T47D (cell line): ENCODE measurements at places on chromosomes 2 and 18.

GRCh38 chr2:86788165-86788564 is 2.5 kb downstream of the CD8A start:
- no peak for DNase-seq

GRCh38 chr2:196961889-196962288 is 35.4 kb upstream of the PGAP1 start:
- no peak for DNase-seq

GRCh38 chr2:105114551-105114950 is 76.7 kb downstream of the MRPS9 start:
- peak; percentile 58 for DNase-seq

DNA sequence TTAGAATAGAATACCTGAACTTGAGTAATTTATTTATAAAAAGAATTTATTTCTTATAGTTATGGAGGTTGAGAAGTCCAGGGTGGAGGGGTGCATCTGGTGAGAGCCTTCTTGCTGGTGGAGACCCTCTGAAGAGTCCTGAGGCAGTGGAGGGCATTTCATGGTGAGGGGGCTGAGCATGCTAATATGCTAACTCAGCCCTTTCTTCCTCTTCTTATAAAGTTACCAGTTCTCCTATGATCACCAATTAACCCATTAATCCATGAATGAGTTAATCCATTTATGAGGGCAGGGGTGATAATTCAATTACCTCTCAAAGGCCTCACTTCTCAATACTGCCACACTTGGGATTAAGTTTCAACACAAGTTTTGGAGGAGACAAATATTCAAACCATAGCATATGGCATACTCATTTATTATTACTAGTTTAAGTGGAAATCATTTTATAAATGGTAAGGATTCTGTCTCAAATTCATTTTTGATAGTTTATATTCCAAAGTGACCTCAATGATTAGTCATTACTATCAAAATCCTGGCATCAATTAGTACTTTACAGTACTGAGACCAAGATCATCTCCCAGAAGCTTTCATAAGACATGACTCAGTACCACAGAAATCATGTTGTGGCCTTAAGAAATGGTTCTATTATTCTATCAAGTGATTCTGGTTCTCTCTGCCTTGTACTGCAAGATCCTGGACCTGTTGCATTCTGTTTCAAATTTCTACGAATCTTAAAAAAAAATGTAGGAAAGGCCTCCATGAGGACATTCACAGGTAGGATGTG is 5.5 kb downstream of the ZNF396 start:
- no peak for DNase-seq

GRCh38 chr2:177474301-177474700 is 81.7 kb downstream of the AGPS start:
- DNase-seq: no peak

DNA sequence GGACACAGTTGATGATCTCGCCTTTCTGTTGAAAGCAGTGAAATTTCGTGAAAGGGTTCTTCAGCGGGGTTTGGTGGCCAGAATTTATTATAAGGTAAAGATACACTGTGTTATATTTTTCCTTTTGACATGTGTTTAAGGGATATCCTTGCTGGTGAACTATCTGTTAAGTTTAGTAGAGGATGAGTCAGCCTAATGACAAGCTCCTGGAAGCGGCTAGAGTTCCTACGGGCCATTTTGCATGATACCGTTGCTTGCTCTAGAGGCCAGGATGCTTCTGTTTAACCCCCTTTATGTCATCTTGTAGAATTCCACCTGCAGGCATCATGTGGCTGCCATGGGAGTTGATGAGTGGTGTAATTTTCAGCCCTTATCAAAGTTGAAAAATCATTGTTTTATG is 124.8 kb upstream of the BCL2L11 start:
- no peak for DNase-seq

GRCh38 chr2:80454628-80455027 is 150.1 kb upstream of the LRRTM1 start:
- no peak for DNase-seq

DNA sequence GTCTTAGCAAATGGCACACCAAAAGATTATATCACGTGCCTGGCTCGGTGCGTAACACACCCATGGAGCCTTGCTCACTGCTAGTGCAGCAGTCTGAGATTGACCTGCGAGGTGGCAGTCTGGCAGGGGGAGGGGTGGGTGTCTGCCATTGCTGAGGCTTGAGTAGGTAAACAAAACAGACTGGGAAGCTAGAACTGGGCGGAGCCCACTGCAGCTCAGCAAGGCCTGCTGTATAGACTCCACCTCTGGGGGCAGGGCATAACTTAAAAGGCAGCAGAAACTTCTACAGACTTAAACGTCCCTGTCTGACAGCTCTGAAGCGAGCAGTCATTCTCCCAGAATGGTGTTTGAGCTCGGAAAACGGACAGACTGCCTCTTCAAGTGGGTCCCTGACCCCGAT is 55.9 kb upstream of the FSHR start:
- peak; percentile 1 for DNase-seq

DNA sequence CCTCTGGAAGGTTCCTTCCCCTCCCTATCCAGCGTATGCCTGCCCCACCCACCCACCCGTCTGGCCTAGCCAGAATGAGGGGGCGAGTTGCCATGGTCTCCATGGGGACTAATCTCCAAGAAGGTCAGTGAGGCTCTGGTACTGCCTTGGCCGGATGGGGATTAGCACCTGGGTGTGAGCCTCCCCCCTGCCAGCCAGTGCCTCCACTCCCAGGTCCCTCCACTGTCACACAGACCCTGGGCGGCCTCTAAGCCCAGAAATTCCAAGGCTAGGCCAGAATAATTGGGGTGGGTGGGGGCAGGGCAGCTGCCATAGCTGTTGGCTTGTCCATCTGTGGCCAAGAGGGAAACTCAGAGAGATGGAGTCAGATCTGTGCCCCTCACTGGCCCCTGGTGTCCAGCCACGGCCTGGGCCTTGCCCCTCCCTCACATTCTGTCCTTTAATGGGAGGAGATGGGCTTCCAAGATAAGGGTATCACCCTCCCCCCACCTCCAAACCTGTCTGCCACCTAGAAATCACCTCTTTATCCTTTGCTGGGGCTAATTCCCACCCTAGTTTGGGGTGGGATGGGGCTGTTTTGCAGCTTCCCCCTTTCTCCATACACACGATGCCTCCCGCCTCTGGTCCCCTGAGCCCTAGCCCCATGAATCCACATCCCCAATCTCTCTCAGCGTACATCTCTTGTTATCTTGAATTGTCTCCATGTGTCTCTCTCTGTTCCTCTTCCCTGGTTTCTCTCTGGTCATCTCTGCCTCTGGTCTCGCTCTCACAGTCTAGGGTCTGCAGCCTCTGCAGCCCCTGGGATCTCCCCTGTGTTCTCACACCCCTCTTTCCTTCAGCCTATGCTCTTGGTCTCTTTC is 6.0 kb upstream of the CRYBA2 start:
- no peak for DNase-seq

DNA sequence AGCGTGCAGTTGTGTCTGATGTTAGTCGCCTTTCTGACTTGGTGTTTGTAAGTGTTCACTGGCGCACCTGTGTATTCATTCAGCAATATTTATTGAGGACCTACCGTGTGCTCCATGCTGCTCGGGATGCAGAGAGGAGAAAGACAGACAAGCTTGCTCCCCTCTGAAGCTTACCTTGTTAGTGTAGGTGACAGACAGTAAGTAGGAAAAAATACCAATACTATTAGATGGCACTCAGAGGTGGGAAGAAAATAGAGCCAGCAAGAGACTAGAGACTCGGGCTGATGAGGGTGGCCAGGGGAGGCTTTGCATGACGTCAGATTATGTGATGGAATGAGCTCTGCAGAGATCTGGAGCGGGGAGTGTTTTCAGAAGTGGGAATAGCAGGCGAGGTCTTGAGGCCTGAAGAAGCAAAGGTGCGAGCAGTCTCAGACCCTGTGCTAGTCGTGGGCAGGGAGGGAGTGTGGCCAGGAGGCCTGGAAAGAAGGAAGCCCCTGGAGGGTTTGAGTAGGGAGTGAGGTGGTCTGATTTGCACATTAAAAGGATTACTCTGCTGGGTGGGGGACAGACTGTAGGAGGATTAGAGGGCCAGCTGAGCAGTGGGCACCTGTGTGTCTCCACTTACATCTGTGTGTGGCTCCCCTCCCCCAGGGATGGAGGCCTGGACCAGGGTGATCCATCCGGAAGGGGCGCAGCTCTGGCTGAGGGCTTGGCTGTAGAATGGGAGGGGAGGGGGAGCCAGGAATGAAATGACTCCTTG is 11.8 kb downstream of the MTCL1 start:
- no peak for DNase-seq

DNA sequence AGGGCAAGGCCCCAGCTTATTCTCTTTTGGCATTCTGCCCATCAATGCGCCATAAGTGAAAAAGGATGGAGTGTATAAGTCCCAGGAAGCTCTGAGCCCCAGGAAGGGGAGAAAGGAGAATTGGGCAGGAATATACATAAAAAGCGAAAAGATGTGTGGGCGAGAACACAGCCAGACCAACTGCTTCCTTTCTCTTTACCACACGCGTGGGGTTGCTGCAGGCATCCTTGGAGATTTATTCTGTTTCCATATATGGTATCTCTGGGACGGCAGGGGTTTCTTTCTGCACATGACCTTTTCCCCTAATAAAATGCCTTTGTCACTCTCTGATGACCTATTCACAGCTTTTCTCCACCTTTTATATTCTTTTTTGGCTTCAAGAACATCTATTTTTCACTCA is 440.5 kb downstream of the NBAS start:
- DNase-seq: no peak

- DNase-seq: no peak
Observed at GRCh38 chr18:45844938-45845337, 19.5 kb downstream of the SIGLEC15 start.

DNA sequence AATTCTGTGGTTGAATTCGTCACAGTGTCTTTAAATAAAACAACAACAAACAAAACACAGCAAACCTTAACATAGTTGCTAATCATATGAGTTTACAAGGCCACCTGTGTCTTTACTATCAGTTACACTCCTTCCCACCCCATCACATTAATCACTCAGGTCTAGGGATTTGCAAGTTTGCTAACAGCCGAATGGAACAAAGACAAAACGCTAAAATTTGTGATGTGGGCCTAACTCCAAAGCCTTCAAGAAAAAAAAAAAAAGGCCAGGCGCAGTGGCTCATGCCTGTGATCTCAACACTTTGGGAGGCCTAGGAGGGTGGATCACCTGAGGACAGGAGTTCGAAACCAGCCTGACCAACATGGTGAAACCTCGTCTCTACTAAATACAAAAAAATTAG is 566 bp upstream of the POLI start:
- no peak for DNase-seq

- DNase-seq: no peak
Observed at GRCh38 chr2:222080141-222080540, 218.7 kb downstream of the PAX3 start.

DNA sequence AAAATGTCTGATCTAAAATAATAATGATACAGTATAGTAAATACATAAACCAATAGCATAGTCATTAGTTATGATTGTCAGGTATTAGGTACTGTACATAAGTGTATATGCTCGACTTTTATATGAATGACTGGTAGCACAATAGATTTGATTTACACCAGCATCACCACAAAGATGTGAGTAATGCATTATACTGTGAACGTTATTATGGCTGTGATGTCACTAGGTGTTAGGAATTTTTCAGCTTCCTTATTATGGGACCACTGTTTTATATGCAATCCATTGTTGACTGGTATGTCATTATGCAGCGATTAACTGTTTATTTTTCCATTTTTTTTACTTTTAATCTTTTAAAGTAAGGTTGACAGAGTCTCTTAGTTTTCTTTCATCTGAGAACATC is 23.7 kb downstream of the ATP9B start:
- DNase-seq: no peak

DNA sequence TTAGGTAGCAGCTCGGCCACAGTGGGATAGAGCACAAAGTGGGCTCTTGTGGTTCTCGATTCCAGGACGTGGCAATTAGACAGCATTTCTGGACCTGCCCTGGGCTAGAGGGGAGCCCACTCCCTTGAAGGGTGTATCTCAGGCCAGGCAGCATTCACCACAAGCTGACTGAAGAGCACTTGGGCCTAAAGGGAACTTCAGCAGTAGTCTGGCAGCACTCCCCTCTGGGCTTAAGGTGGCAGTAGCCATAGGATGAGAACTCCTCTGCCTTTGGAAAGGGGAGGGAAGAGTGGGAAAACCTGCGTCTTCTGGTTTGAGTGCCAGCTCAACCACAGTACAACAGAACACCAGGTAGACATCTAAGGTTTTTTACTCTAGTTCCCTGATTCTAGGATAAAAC is 28.1 kb upstream of the EML6 start:
- no peak for DNase-seq

GRCh38 chr2:227623226-227623625 is 5.9 kb downstream of the SCYGR4 start:
- no peak for DNase-seq

- no peak for DNase-seq
Observed at GRCh38 chr18:63236921-63237846, 82.4 kb downstream of the BCL2 start.

- DNase-seq: no peak
Observed at GRCh38 chr2:25517701-25518100, 155.7 kb downstream of the DTNB start.

GRCh38 chr2:230589497-230590015 is 123.1 kb upstream of the CAB39 start:
- no peak for DNase-seq

DNA sequence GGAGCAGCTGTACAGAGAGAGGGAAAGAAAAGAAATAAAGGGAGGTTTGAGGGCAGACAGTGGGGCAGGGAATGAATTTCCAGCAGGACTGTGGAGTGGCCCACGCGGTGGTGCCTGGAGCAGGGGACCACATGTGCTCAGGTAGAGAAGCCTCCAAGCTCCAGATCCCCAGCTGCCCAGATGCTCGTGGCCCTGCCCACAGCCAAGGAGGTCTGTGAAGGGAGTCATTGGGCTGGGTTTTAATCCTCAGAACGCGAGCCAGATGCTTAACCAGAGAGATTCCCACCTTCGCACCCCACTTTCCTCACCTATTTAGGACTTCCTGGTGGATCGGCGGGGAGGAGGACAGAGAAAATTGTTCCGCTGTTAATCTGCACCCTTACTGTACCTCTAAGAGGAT is 369.4 kb downstream of the PARD3B start:
- no peak for DNase-seq

DNA sequence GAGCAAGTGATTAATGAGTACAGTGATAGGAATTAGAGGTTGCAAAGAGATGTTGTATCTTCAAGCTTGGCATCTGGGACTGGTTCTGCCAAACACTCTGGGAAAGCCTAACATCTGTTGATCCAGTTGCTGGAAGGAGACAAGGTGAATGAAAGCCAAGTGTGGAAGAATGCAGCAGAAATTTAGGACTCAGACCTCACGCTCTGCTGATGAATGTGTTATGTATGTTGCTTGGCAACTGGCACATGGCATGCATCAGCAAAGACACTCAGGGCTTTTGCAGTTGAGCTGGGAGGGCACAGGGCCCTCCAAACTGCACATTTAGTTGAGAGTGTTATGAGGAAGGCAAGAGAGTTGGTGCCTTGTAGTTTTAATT is 105.5 kb downstream of the COLEC12 start:
- no peak for DNase-seq
